ENCODE measurements at places on chromosomes 12 and 14.

DNA sequence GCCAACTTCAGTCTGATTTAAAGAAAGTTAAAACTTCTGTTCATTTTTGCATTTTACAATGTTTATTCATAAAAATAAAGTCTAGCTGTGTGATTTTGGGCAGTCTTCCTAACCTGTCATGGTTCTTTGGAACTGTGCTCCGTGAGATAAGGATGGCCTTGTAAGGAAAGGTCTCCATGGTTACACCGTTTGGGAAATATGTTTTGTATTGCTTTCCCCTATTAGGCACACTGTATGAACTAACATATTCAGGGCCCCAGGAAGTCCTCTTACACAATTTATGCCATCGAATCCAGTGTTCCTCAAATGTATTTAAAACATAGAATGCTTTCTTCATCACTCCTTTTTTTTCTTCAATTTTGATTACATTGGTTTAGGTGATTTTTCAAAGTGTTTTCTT lies 54.5 kb downstream of the APAF1 start:
- no peak for DNase-seq

- DNase-seq = no peak
Measured at GRCh38 chr14:105888784-105889665, 362.6 kb downstream of the TMEM121 start.

DNA sequence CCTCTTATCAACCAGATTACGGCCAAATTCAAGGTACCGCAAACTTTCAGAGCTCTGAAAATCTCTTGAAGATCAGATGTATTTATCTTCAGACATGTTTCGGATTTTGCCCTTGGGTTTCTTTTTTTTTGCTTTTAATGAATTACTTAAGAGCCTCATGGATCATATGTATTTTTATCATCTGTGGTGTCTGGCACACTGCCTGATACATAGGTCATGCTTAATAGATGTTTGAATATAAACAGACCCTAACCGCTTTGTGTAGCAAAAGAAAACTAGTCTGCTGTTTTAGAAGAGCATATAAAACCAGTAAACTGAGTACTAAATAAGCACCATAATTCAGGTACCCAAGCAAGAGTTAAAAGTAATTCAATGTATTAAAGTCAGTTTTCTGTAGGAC lies 20.1 kb upstream of the TBK1 start:
- no peak for DNase-seq

DNA sequence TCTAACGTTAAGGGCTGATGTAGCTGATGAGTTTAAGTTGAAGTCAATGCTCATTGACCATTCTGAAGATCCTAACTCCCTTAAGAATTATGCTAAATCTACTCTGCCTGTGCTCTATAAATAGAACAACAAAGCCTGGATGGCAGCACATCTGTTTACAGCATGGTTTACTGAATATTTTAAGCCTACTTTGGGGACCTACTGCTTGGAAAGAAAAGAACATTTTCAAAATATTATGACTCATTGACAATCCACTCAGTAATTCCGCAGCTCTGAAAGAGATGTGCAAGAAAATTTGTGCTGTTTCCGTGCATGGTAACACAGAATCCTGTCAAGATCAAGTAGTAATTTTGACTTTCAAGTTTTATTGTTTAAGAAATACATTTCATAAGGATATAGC lies 35.0 kb upstream of the NAV3 start:
- no peak for DNase-seq

- no peak for DNase-seq
Measured at GRCh38 chr12:72476301-72476700, 204.1 kb downstream of the TRHDE start.

DNA sequence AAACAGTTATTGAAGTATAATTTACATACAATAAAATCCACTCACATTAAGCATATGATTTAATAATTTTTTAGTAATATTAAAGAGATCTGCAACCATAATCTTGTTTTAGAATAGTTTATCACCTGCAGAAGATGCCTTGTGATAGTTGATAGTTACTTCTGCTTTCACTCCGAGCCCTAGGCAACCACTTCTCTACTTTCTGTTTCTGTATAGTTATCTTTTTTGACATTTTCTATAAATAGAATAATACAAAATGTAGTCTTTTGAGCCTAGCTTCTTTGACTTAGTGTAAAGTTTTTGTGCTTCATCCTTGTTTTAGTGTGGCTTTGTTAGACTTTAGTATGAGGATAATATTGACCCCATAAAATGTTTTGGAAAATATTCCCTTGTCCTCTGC lies 111.0 kb downstream of the MNAT1 start:
- DNase-seq = no peak

DNA sequence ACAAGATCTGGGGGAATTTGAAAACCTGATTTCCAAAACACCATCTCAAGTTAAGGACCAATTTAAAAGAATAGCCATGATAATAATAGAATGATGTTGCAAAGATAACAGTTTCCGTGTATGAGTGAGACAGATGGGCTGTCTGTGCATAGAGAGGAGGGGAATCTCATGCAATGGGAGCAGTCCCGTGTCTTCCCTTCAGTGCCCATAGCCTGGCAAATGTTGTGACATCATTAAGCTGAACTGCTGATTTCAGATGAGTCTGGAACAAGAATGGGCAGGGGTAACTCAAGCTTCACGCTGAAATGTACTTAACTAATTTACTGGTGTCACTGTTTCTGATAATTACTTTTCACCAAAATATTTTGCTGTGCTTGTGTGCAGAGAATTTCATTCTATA lies 454.0 kb downstream of the FOXG1 start:
- no peak for DNase-seq

DNA sequence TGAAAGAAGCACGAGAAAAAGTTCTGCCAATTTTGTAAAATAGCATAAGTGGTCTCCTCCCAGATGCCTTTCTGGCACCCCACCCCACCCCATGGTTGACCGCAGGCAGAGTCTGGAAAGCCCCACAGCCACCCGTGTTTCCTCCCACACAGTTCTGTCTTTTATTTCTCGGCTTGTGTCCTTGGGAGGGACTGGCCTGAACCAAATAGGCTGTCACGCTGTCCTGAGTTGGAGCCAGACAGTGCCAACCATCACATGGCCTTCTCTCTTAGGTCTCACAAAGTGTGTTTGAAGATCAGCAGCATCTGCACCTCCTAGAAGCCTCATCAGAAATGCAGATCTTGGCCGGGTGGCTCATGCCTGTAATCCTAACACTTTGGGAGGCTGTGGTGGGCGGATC lies 10.2 kb upstream of the LTA4H start:
- DNase-seq = no peak

- no peak for DNase-seq
Measured at GRCh38 chr14:84961637-84962036, 568.3 kb upstream of the FLRT2 start.

GRCh38 chr12:51822956-51823355 lies 25.6 kb downstream of the FIGNL2 start:
- DNase-seq = no peak

GRCh38 chr12:48340943-48341342 lies 9.8 kb downstream of the ZNF641 start:
- DNase-seq = no peak

GRCh38 chr14:95237958-95238340 lies 80.6 kb upstream of the DICER1 start:
- no peak for DNase-seq

DNA sequence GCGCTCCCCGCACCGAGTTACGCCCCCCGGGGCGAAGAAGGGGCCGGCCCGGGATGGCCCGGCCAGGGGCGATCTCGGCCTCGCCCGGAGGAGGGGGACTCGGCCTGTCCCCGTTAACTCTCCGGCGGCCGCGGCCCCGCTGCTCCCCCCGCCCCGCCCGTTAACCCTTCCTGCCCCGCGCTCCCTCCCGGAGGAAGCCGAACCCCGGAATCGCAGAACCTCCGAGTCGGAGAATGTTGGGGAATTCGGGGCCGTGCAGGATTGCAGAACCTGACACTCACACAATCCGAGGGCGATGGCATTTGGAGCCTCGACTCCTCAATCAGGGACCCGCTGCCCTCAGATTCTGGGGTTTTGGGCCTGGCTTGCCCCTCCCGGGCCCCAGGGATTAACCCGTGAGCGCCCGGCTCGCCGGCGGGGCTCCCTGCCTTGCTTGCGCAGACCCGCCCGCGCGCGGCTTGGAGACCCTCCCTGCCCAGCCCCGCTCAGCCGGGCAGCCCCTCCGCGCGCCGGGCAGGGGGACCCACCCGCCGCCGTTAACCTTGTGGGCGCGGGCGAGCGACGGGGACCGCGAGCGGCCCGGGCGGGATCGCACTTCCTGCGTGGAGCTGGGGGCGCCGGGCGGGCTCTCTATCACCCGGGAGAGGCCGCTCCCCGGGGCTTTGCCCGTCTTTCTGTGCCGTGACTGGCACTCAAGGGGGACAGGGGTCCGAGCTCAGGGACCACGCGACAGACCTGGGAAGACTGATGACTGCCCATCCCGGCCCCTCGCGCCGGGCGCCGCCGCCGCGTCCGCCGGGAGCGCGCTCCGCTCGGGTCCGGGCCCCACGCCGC lies 18.8 kb downstream of the BEGAIN start:
- no peak for DNase-seq

DNA sequence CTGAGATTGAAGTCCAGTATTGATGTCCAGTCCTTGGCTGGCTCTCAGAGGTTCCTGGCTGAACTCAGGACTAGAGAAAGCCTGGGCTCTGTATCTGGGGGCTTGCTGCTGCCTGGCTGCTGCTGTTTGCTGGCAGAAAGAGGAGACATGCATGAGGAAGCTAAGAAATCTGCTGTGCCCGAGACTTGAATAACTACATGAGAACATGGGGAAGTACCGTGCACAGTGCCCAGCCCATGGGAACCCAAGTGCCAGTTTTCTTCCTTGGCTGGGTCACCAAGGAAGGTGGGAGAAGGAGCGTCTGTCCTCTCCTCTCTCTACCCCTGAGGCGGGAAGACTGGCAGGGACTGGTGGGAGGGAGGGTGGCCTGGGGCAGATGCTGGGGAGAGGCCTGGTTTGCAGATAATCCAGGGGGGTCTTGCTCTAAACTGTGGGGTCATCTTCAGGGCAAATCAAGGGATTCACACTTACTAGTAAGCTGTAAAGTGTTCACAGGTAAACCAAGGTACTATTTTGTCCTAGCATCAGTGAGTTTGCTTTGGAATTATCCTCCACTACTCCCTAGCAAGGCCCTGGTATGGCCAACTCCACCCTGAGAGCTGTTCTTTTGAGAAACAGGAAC lies 13.8 kb upstream of the ZFP36L1 start:
- DNase-seq = no peak

GRCh38 chr12:45670346-45671065 lies 59.0 kb upstream of the ARID2 start:
- peak; percentile 75 for DNase-seq

DNA sequence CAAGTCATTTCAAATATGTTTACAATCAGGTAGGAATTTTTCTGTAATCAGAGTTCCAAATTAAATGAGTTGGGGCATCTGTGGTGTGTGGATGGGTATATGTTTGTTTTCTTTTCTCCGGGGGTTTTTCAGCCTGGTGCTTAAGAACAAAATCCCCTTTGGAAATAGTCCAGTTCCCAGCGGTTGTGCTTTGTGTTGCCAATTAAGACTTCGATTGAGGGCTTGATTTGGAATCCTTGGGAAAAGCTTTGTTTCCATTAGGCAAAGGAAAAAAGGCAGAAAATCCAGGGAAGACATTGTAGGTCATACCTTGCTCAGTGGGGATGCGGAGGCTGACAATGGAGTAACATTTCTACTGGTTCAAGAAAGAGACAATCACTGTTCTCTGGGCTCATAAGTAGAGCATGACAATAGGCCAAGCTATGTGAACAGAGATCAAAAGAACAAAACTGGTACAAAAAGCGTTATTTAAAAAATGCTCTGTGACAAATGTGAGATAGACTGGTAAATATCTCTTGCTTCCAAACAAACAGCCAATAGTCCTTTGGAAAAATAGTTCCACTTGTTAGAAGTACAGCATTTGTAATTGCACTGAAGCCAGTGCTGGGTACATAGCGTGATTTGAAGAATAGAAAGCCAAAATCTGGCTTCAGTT lies 79.7 kb downstream of the EML1 start:
- DNase-seq = no peak

- no peak for DNase-seq
Measured at GRCh38 chr12:30988646-30989286, 62.2 kb downstream of the TSPAN11 start.

- DNase-seq = peak; percentile 80
Measured at GRCh38 chr12:129530984-129531383, 372.8 kb downstream of the TMEM132D start.

DNA sequence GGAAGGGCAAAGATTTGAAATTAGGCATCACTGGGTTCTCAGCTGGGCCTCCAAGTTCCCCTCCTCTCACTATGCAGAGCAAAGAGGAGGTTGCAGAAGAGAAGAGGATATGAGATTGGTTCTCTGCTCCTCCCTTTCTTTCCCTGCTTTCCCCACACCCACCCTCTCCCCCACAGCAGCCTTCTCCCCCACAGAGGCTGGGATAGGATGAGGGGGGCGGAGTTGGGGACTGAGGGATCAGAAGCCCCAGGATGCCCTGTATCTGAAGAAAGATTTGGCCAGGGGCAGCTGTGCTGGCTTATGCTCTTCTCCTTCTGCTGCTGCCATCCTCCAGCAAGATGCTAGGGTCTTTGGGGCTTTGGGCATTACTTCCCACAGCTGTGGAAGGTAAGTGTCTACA lies at the start of gene AMHR2:
AMHR2 (plus strand) TSS at position 259 of the 400 bp plus-strand sequence; CDS start at position 339, 80 bp downstream.
- DNase-seq = no peak

DNA sequence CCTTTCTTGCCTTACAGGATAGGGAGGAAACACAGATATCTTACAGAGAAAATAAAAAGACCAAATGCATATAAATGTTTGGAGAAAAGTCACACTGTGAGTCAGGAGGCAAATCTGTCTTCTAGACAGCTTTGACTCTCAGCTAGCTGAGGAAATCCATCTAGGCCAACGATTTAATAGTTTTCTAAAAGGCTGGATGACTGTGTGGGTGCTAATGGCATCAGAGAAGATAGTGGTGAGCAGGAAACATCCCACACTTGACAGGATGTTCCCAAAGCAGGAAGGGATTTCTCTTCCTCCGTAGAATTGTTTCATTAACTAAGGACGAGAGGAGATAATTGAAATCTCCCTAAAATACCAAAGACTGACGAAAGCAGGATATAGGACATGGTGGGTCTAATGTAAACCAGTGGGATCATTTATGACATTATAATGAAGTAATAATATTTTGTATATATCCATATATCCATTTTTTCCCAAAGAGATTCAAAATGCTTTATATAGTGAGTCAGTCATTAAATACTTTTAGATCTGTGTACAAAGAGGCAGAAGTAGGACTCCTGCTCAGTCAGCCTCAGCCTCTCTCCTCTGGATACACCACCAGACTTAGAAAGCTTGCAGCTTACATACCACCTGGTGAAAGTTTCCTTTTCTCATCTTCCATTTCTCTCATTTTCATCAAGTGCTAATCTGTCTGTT lies 44.3 kb upstream of the PSMA6 start:
- no peak for DNase-seq

DNA sequence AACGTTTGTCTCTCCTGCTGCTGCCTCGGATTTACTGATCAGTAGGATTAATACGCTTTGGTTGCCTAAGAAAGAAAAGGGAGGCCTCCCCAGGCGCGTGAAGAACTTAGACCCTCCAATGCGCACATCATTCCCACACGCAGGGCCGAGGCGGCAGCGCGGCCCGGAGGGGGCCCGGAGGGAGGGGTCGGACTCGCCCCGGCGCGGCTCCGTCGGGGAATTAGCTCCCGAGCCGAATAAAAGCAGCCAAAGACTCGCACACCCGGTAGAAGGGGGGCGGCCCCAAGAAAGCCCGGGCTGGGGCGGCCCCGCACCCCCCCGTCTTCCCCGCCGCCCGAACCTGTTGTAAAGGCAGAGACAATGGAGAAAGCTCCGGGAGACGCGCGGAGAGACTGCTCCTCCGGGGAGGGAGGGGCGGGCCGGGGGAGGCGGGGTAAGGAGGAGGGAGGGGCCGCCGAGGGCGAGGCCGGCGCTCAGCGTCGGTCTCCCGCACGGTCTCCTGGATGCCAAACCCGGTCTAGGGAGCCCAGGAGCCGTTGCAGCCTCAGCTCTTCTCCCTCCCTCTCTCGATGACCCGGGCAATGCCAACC lies at the start of gene NELL2:
NELL2 (minus strand) TSS at position 362 of the 590 bp plus-strand sequence. CDS start 446 bp downstream, outside the sequence.
- DNase-seq = no peak

GRCh38 chr12:116284396-116284795 lies 6.9 kb upstream of the MED13L start:
- no peak for DNase-seq
